HT1080 (cell line): ENCODE measurements at places on chromosomes 6 and 20.

- DNase-seq, result peak; percentile 44
These were observed 332.5 kb downstream of the TFAP2A start for GRCh38 chr6:10082385-10082784.

DNA sequence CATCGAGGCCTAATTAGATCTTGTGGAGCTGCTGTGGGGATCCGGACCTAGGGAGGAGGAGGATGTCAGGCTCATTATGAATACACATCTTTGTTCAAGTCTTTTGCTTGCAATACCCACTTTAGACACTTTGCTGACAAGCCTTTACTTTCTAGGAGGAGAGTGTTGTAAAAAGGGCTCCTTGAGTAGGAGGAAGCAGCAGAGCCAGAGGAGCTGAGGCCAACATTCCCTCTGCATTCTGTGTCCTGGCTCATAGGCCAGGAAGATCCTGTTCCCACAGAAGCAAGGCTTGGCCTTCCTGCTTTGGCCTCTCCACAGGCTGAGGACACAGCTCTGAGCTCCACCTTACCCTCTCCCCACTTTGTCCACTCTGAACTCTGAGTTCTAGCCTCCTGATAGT, 67.1 kb downstream of the TPD52L1 start:
- peak; percentile 33 for DNase-seq

DNA sequence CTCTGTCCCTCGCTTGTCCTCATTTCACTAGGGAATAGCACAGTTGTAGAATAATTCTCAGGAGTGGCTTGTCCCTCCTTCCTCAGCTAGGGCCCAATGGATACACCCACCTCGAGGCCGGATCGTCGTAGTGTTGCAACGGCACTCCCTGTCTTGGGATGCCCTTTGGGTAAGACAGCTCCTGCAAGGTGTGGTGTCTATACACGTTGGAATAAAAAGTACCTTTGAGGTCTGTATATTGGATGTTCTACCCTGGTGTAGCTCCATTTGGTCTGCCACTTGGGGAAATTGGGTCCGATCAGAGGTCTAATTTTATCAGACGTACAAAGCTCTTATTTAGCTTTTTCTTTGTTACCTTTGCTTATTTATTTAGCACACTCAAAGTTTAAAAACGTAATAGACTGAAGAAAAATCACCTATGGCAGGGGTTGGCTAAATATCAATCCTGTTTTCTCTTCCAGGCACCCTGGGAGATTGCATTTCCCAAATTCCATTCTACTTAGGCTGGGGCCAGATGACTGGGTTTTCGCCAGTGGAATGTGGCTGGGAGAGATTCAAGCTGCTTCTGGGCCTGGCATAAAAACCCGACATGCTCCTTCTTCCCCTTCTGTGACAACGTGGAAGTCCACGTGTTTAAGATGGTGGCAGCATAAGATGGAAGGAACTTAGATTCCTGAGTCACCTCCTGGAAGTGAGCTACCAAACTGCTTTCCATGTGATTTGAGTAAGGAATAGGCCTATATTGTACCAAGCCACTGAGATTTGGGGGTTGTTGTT, 82.3 kb upstream of the CD83 start:
- peak; percentile 69 for DNase-seq

DNA sequence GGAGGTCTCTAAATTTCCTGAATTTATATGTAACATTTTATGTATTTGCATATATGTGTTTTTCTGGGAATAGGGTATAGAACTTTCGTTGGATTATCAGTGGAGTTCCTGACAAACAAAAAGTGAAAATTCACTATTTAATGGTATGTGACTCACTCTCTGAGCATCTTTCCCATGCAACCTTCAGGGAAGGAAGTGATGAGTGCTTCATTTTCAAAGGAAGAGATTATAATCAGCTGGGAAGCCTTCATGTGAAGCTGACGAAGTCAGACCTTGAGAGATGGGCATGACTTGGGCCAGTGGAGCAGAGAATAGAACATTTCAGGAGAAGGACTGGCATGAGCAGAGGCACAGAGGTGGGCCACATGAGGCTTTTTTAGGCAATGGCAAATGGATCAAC, 72.7 kb downstream of the FAXC start:
- DNase-seq, result peak; percentile 75

DNA sequence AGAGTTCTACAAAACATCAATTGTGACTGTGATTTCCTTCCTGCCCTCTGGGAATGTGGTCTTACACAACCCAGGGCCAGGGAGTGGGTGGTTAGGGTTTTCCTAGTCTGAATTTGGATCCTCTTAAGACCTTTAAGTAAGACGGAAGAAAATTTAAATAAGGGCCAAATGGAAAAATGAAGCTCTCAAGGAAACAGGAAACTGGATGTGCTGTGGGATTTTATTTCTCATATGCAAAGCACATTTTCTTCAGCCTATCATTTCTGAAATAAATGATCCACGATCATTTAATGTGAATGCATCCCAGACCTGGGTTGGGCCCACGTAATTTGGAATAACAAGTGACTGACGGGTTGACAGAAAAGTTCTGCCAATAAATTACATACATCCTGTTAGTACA, 243.6 kb downstream of the CLIC5 start:
- no peak for DNase-seq

- DNase-seq, result no peak
These were observed 162.1 kb upstream of the OGFRL1 start for GRCh38 chr6:71126506-71126905.

DNA sequence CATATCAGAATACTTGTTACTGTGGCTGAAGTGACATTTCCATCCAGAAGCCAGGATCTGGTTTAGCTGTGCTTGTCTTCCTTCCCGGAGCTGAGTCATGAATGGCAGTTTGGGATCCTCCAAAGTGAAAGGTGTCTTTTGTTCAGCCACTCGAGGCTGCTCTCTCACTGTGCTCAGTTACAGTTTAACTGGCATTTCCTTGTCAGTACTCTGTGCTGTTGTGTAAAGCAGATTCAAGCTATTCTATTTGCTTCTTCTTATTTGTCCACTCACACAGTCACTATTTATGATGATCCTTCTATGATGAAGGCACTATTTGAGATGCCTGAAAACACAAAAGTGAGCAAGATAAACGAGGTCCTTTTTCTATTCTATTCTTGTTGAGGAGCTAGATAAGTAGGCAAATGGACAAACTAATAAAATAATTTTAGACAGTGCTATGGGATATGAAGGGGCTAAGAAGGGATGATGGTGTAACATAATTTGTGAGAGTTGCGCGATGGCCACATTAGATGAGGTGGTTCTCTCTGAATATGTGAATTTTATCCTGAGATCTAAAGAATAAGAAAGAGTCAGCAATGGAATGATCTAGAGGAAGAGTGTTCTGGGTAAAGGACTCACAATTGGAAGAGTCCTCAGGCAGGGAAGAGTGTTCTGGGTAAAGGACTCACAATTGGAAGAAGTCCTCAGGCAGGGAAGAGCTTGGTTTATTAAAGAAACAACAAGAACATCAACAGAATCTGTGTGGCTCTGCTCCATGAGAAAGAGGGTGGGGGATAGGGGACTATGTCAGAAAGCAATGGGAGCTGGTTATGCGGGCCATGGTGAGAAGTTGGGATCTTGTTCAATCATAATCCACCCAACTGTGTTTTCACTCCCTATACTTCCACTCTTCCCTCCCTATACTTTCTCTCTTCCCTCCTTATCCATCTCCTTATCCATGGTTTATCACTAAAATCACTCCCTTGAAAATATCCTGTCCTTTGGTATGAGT, 40.1 kb downstream of the CYP24A1 start:
- DNase-seq, result peak; percentile 76

- DNase-seq, result no peak
These were observed 158.8 kb upstream of the PHACTR1 start for GRCh38 chr6:12557765-12558164.

- DNase-seq, result no peak
These were observed 157.1 kb upstream of the SHLD1 start for GRCh38 chr20:5592823-5593739.
